ENCODE measurements at places on chromosomes 11 and 22. TPM values are rescaled to one million over a fixed set of nuclear protein-coding genes. Genes with fewer than 3 reads are reported as not detected.

Gene LRRC74B
- not detected for total RNA-seq

Gene NRGN
- total RNA-seq: 4.9 TPM

Gene PANX2
- not detected for total RNA-seq

DNA sequence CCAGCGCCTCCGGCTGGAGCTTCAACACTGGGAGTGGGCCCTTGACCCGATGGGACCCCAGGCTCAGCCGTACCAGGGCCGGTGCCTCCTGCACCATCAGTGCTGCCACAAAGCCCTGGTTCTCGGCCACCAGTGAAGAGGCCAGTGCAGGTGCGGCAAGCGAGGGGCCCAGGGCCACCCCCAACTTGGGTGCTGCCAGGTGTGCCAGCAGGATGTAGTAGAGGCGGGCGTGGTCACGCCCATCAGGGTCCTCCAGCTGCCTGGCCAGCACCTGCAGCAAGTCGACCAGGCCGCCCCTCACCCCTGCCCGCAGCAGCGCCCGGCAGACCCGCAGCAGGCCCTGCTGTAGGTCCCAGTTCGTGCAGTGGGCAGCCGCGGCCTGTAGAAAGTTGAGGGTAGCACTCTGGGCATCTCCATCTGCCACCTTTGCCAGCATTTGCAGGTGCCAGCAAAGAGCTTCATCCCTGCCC, 2.3 kb downstream of the AP5B1 start:
- DNase-seq: no peak

DNA sequence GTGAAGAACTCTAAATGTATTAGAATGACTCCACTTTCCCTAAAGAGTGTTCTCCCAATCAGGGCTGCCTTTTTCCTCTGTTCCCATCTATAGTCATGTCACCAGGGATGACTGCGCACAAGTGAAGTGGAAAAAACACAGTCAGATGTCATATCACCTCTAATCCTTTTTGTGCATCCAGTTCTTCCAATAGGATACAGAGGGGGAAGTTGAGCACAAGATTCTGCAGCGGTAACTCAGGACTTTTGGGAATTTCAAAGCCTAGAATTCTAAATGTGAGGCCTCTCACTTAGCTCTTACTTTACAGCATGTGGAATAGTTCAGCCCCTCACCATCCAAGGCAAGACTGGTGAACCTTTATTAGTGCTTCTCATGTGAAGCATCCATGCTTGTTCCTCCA, 602.6 kb downstream of the NTM start:
- DNase-seq: no peak

GRCh38 chr22:38981992-38982927, at the start of gene APOBEC3B:
Gene APOBEC3B (plus strand): TSS chr22:38982347. CDS start chr22:38982454, 107 bp downstream.
- DNase-seq: peak; percentile 28

- DNase-seq: no peak
Measured at GRCh38 chr11:117861151-117862018, 15.1 kb downstream of the FXYD6 start.
